NCI-H526 treated with DMSO at 0.1 percent for 48 hours (cell line): ENCODE measurements at places on chromosomes 12 and 14.

DNA sequence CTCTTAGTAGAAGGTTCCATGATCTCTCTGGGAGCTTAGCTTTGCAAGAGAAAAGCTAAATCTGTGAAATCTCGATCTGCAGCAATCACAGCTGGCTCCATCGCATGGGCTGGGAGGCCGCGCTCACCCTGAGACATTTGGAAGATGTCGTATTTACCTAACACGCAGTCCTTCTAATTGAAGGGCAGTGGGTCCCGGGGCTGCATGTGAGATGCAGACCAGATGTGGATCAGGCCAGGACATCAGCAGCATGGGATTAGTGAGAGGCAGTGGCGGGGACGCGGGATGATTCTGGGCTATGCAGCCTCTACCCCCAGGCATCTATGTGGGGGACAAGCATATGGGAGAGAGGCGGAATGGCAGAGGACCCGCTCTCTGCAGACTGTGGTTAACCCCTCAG lies 312.4 kb upstream of the RTL1 start:
- no peak for DNase-seq

GRCh38 chr12:121765573-121765972 lies 27.9 kb downstream of the RHOF start:
- no peak for DNase-seq

- no peak for DNase-seq
Observed at GRCh38 chr12:117046011-117046369, 53.2 kb downstream of the TESC start.

GRCh38 chr14:71590131-71590530 lies 342.1 kb upstream of the RGS6 start:
- DNase-seq = no peak

DNA sequence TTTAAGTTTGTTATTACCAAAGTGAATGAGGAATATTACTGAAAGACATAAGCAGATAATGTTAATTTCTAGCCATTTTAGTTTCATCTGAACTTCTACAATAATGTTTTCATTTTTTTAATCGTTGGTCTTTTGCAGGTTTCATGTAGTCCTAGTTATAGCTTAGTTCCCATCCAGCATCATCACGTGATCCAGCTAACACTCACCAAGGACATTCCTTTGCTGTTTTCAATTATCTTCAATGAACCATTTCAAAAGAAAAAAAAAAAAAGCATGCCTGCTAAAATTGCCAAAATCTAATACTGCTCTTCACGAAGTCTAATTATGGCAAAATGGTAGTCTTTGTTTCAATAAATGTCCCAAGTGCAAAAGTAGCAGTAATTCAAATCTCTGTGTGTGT lies 187.7 kb upstream of the ATXN7L3B start:
- no peak for DNase-seq

DNA sequence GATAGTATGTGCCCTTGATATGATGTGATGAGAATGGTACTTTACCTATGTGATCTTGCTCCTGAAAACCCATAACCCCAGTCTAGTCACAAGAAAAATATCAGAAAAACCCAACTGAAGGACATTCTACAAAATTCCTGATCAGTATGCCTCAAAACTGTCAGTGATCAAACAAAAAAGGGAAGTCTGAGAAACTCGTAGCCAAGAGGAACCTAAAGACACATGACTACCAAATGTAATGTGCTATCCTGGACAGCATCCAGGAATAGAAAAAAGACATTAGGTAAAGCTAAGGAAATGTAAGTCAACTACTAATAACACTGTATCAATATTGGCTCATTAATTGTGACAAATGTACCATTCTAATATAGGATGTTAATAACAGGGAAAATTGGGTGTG lies 4.1 kb upstream of the WIF1 start:
- no peak for DNase-seq

GRCh38 chr14:103006991-103007520 lies 50.3 kb downstream of the CDC42BPB start:
- no peak for DNase-seq

DNA sequence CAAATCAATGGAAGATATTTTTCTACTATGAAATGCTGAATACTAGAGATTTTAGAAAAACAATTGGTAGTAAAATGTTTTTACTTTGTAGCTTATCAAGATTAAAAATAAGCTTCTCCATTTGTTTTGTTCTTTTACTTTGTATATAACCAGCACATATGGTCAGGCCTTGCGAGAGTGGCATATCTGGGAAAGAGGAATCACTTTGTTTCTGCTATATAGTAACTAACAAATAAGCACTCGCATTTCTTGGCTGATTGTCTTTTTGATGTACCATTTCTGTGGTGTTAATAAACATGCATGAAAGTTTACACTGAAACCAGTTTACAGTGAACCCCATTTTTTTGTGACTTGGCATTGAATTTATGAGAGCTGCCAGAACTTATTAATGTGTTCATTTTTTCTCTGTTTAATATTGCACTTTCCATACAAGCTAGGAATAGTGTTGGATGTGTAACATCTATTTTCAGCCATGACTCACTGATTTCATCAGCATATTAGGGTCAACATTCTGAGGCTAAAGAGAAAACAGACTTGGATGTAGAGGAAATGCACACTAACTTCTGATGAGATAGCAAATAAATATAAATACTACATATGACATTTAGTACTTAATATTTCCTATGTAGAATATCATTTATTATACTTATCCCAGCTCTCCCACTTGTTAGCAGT lies 635.5 kb downstream of the KCNH5 start:
- no peak for DNase-seq

GRCh38 chr14:100779691-100780080 lies 46.2 kb upstream of the MEG3 start:
- DNase-seq = no peak

GRCh38 chr12:106498056-106498455 lies 84.7 kb upstream of the RFX4 start:
- no peak for DNase-seq

DNA sequence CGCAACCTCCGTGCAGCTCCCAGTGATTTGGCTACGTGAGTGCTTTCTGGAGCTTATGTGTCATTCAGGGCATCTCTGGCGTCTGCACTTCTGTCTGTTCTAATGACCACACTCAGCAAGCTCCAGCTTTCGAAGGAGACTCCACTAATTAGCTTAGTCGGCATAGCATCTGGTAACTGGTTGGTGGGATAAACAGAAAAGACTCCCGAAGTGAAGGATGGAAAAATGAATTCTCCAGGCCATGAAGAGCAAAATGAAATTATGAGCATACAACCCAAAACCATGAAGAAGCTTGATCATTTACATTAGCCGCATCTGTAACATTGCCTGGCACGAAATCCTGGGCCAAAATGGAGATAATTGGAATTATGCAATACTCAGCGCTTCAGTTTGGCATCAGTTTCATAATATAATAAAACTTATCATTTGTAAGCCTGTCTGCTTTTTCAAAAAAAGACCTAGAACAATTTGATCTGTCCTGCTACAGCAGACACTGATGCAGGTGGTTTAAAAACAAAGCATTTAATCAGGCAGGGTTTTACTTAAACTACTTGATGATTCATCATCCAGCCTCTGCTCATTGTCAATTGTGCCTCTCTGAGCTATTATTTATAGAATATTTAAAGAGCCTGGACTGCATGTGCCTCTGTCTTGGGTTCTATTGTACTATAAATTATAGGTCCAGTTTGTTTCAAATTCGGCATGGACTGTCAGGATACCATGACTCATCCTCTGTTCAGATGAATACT lies 87.4 kb downstream of the SYT1 start:
- DNase-seq = no peak

GRCh38 chr14:34826661-34827060 lies 48.5 kb downstream of the BAZ1A start:
- DNase-seq = no peak
